HEK293T (cell line): ENCODE measurements at places on chromosomes 1 and 21.

GRCh38 chr1:205826016-205826806 is 13.2 kb upstream of the SLC41A1 start:
- no peak for DNase-seq

GRCh38 chr1:168843401-168843800 is 114.4 kb upstream of the DPT start:
- DNase-seq: no peak

- no peak for DNase-seq
These were observed 70.0 kb upstream of the TMEM51 start for GRCh38 chr1:15083578-15083977.

- DNase-seq: no peak
These were observed 7.4 kb downstream of the USP48 start for GRCh38 chr1:21775550-21775914.

- peak; percentile 52 for DNase-seq
These were observed 142.2 kb upstream of the KRTAP19-8 start for GRCh38 chr21:31180256-31181081.
